Choroid plexus epithelial cell (primary cell): ENCODE measurements at places on chromosomes 7 and 10.

DNA sequence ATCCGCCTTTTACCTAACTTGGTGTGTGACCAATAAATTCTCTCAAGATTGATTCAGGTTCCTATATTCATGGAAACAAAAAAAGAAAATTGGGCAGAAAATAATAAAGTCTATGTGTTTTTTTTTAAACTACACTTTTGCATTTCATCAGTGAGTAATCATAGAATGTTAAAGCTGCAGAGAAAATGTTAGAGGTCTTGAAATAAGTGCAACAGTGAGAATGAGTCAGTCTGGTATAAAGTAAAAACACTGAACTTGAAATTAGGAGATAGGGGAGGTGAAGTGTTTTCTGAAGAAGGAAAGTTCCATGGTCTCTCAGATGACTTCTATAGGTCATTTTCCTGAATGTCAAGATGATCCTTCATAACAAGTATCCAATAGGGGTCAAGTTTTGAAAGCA lies 202.6 kb upstream of the NRP1 start:
- peak; percentile 53 for DNase-seq

GRCh38 chr10:52639652-52640051 lies 132.9 kb downstream of the MBL2 start:
- DNase-seq = no peak

- no peak for DNase-seq
Measured at GRCh38 chr7:37771801-37772200, 76.6 kb upstream of the NME8 start.

- DNase-seq = no peak
Measured at GRCh38 chr10:48507933-48508790, 96.7 kb downstream of the ARHGAP22 start.

DNA sequence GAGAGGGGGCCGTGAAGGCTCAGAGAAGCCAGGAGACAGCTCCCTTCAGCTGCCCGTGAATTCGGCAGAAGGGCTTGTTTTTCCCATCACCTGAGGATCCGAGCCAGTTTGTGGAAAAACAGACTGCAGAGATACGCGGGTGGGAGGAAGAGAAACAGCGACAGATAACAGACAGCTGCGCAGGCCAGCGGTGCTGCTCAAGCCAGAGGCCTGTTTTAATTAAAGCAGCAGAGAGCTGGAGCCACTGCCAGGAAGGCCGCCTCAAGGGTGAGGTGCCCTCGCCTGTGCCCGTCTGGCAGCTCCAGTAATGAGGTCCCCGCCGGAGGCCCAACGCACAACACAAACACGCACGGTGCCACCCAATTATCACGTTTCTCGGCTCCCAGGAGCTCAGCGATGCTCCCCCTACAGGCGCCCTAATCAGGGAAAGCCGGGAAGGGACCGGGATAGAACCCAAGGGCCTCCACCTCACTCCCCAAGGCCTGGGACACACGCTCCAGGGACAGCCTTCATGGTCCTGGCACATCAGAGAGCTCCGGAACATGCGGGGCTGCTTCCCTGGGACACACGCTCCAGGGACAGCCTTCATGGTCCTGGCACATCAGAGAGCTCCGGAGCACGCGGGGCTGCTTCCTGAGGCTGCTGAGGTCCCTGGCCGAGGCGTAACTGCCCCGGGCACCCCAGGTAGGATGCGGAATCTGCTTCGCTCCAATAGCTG lies 60.6 kb upstream of the DNAAF5 start:
- peak; percentile 46 for DNase-seq

- DNase-seq = no peak
Measured at GRCh38 chr10:29050081-29050480, 238.8 kb upstream of the LYZL1 start.

- peak; percentile 13 for DNase-seq
Measured at GRCh38 chr10:51159841-51160240, 85.6 kb downstream of the PRKG1 start.

DNA sequence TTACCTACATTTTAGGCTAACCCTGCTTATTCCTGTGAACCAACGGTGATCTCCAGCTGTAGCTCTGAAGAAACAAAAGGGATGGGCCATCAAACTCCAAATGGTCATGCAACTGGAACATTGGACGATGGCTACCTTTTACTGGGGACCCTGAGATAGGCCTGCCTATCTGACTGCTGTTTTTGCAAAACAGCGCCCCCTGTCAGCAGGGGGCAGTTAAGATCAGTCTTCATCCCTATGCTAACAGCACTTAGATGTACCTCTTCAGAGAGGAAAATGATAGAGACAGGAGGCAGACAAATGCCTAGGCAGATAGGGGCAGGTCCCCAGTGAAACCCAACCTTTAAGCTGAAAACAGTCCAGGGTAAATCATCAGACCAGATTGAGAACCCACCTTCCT lies 1085.4 kb upstream of the SORCS1 start:
- DNase-seq = no peak

DNA sequence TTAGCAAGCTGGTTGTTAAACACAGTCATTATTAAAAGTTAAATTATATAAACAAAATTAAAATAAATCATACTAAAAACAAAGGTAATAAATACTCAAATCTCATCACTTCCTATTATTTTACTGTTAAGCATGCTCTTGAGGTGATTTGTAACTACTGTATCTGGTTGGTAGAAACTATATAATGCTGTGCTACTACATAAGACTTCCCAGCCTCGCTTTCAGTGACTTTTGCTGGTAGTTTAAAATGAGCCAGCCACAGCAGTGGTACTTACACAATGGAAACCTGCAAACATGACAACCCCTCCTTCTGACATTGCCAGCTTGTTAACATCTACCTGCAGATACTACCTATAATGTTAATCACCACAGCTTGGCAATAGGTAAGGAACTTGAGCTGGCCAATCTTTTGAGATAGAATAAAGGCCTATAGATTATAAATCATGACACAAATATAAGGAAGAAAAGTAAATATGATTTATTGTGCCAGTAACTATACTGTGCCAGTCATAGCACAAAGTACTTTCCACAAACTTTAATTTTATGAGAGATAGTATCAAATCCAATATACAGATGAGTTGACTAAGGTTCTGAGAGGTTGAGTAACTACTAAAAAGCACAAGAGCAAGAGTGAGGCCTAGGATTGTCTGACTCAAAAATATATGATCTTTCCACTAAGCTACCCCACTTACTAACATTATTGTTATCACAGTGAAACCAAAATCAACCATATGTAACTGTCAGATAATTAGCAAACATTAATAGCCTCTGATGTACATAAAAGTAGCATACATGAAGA lies 181.1 kb upstream of the ASAH2 start:
- DNase-seq = no peak

DNA sequence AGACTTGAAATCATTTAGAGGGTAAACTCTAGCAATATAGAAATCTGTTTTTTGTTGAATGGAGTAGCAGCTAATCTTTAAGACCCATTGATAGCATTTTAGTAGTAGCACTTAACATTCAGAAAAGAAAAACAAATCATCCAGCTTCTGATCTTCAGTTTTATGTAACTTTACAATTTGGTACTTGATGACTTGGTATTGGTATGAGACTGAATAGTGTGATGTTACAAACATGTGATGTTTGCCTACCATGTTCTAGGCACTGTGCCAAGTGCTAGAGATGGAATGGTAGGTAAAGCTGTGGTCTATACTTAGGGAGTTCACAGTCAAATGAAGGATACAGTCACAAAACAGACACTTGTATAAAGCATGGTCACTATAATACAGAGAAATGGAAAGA lies 21.3 kb downstream of the ZEB1 start:
- peak; percentile 78 for DNase-seq

DNA sequence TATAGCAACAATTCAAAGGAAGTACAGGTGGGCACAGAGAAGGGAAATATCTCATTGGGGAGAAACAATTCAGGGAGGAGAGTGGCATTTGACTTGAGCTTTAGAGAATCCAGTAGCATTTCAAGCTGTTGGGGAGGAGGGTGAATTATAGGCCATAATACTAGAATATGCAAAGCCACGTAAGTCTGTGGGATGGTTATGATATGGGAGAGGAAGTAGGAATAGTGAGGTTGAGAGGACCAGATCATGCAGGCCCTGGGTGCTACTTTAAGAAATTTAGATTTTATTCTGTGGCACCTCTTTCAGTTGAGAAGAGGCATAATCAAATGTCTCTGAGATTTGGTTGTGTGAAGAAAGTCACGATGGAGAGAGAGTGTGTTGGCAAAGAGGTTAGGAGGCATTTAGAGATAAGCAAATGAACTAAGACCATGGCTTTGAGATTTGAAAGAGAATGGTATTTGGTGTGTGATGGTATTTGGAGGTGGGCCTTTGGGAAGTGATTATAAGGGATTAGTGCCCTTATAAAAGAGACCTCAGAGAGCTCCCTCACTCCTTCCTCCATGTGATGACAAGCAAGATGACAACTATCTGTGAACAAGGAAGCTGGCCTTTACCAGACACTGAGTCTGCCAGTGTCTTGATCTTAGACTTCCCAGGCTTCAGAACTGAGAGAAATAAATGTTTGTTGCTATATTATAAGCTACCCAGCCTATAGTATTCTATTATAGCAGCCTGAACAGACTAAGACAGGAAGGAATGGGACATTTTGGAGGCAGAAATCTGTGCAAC lies 15.1 kb downstream of the ADD3 start:
- no peak for DNase-seq

- no peak for DNase-seq
Measured at GRCh38 chr10:125775491-125776106, at the start of gene MMP21. TSS of gene MMP21 (minus strand) at chr10:125775821. CDS start at chr10:125775821, 0 bp downstream.

DNA sequence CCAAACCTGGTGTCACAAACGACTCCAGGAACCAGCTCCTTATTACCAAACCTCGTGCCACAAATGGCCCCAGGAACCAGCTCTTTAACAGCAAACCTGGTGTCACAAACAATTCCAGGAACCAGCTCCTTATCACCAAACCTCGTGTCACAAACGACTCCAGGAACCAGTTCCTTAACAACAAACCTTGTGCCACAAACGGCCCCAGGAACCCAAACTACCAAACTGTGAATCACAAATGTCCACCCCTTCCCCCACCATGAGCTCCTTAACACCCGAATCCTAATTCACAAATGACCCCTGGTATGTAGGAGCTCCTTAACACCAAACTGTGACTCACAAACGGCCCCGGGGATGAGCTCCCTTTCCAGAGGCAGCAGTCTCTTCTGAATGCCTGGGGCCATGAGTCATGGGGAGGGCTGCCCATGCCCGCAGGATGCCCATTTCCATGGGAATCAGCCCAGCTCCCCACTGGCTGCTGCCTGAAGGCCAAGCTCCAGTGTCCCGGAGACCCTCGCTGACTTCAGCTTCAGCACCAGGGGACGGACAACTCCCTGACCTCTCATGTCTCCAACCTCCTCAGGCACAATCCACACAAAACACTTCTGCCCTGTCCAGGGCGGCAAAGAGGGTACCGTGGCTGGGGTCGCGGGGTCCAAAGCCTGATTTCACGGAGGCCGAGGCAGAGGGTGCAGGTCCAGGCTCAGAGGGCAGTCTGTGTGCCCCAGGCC lies 213.1 kb downstream of the ELFN1 start:
- peak; percentile 46 for DNase-seq

- no peak for DNase-seq
Measured at GRCh38 chr7:157018328-157018996, 8.0 kb upstream of the MNX1 start.

DNA sequence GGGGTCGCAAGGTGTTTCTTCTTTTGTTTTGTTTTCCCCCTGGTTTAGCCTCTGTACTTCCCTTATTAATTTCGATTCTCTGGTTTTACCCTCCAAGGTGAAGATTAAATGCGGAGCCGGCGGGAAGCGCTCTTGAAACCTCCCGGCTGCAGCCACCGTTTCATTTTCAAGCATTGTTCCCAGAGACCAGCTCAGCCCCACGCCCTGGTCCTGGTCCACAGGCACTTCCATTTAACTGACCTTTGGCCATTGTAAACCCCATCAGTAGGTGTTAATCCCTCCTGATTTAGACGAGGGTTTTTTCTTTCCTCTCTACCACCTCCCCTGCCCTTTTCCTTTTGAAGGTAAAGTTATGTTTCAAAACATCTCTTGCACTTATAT lies 39.2 kb upstream of the ENO4 start:
- no peak for DNase-seq

GRCh38 chr10:69409968-69410367 lies 6.8 kb downstream of the TACR2 start:
- DNase-seq = no peak

GRCh38 chr7:92636018-92636560 lies 45.9 kb upstream of the FAM133B start:
- peak; percentile 64 for DNase-seq

GRCh38 chr7:46786995-46787394 lies 794.9 kb downstream of the TNS3 start:
- DNase-seq = no peak

DNA sequence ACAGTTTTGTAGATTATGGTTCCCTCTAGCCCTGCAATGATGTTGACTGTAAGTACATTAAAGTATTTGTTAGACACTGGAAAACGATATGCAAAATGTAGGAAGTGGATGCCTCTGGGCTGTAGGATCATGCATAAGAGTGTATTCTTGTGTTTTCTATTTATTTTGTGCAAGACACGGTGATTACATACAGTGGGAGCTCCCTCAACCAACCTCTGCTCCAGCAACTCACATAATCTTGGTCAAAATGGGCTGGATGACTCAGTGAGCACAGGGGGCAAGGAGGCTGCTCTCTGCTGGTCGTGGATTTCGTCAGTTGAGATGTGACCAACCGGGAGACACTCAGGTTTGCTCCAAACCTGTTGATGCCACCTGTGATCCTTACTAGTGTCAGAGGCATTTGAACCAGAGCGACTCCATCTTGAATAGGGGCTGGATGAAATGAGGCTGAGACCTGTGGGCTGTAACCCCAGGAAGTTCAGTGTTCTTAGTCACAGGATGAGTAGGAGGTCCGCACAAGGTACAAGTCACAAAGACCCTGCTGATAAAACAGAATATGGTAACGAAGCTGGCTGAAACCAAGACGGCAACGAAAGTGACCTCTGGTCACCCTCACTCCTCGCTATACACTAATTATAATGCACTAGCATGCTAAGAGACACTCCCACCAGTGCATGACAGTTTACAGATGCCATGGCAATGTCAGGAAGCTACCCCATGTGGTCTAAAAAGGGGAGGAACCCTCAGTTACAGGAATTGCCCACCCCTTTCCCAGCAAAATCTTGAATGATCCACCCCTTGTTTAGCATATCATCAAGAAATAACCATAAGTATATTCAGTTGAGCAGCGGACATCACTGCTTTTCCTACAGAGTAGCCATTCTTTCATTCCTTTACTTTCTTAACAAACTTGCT lies 56.4 kb upstream of the FAM20C start:
- DNase-seq = no peak

GRCh38 chr7:90611115-90611514 lies 15.0 kb downstream of the CDK14 start:
- DNase-seq = no peak

DNA sequence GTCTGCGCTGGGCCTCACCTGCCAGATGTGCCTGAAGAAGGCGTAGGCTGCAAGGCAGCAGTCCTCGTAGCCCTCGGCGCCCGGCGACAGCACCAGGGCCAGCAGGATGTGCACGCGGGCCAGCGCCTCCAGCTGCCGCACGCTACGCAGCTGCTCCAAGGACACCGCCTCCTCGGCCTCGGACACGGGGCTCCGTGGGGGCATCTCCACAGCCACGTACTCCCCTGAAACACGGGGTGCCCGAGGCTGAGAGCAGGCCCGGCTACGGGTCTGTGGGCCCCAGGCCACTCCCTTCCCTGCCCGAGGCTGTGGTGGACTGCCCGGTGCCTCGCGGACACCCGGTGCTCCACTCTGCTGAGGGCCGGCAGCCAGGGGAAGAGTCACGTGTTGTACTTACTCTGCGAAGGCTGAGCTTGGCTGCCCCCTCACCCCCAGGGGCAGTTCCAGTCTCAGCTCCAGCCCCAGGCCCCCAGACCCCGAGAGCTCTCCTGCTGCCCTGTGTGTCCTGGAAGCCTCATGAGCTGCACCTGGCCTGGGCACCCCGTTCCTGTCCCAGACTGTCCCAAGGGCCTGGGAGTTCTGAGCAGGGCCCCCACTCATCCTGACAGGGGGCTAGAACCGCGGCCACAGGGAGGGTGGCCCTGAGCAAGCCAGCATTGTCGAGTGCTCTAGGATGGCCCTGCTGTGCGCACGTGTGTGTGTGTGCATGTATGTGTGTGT lies 62.8 kb downstream of the CFAP46 start:
- DNase-seq = no peak
